ENCODE measurements at places on chromosomes 11 and 22.

DNA sequence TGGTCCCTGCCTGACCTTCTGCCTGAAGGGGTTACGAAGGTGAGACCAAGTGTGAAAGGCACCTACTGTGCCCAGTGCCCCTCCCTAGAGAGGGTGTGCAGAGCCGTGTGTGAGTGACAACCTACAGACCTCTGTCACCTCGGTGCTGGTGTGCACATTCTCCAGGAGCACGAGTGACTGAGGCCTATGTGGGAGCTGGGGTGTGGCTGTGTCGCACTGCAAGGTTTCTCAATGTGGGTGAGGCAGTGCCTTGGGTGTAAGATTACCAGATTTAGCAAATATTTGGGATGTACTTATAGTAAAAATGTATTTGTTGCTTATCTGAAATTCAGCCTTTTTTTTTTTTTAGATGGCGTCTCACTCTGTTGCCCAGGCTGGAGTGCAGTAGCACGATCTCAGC is 5.6 kb downstream of the STARD10 start:
- no peak for DNase-seq

GRCh38 chr11:801097-801780 is 3.2 kb upstream of the SLC25A22 start:
- no peak for DNase-seq

- no peak for DNase-seq
These were observed 28.3 kb upstream of the LRRC55 start for GRCh38 chr11:57153448-57153847.

DNA sequence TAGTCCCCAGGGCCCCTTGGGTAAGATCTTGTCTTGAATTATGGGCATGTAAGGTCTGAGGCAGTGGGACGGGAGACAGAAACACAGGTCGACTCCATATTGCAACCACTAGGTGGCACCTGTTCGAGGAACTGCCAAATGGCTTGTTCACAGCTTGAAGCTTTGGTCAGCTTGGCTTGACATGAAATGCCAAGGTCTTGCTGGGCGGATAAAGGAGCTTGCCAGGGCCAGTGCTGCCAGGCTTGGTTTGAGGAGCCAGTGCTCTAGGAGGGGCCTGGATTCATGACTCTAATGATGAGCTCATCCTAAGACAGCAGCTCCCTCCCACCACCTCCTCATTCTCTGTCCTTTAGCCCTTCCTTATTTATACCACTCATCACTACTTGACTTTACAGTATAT is 11.9 kb upstream of the NRIP3 start:
- no peak for DNase-seq

DNA sequence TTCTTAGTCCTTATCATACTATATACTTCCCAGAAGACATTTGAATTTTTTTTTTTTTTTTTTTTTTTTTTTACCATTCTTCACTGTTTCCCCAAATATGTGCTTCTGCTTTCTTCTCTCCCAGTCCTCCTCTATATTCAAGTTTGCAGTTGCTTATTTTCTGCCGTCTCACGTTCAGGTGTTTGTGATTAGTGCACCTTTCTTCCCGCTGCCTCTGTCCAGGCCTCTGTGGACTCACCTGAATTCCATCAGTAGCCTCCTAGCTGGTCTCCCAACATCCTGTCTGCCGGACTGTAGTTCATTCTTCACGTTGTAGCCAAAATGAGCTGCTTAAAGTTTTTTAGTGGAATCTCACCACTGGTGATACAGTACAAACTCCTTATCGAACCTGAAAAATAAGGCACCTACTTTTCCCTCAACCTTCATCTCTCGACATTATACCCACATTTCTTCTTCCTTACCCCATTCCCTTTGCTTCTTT is 795 bp upstream of the MSANTD4 start:
- no peak for DNase-seq

- DNase-seq, result no peak
These were observed 16.2 kb upstream of the RRAS2 start for GRCh38 chr11:14374922-14375830.

- DNase-seq, result no peak
These were observed 2.0 kb upstream of the JAML start for GRCh38 chr11:118226781-118227180.

DNA sequence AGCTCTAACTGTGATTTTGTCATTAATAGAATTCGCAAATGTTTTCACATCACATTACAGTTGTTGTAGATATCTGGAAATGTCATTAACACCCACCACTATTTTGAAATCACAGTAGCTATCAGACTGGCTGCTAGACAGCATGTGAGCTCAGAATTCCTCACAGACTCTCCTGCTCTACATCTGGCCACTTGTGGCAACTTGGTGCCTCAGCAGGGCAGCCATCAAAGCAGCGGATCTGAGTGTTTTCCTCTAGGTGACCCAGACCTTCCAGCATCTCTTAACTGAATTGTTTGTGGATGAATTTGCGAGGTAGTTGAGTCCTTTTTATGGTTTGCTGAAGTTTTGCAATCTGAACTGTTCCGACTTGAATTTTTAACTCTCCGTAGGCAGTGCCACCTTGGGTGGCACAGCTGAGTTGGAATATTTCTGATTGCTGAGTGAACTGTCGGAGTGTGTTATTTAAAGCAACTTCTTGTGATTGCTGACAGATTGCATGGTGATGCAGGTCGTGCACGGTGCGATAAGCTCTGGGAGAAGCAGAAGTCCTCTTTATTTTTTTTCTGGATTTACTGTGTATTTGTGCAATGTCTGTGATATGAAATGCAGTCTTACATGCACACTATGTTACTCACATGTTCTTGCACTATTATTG is 114.0 kb upstream of the PLET1 start:
- DNase-seq, result no peak

DNA sequence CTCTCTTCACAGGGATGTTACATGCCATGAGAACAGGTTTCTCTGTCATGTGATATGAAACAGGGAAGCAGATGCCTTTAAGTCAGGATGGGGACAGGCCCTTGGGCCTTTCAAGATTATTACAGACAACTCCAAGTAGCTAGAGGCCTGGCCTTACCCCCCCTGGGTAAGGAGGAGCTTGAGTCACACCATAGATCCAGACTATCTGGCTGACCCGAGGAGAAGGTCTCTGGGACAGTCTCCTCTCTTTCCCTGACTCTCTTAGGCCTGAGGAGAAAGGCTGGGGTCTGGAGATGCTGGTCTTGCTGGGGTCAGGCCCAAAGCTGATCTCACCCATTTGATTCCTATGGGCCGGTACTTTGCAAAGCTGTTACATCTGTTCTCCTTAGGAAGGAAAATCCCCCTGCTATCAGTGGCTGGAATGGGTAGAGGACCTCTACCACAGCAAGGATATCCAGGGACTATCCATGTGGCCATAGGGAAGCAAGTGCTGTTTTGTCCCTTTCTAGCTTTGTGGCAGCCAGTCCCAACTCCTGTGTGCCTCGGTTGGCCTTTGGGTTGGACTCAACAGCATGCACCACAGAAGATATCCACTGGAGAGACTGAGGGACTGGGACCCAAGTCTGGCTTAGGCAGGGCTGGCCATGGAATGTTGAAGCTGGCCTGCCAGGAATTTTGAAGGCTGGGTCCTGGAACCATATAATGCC is 25.2 kb downstream of the RELT start:
- DNase-seq, result no peak

DNA sequence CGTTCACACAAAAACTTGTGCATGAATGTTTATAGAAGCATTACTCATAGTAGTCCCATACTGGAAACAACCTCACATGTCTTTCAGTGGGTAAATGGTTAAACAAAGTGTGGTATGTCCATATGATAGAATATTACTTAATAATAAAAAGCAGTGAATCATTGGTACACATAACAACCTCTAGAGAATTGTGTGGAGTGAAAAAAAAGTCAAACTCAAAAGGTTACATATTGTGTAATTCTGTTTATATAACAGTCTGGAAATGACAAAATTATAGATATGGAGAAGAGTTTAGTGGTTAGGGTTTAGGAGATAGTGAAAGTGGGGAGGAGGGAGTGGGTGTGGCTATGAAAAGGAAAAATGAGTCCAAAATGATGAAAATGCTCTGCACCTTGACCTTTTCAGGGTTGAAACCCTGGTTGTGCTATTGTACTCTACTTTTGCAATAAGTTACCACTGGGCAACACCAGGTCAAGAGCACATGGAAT is 243.4 kb upstream of the DDI1 start:
- no peak for DNase-seq

GRCh38 chr11:95516786-95517185 is 272.8 kb downstream of the FAM76B start:
- no peak for DNase-seq

DNA sequence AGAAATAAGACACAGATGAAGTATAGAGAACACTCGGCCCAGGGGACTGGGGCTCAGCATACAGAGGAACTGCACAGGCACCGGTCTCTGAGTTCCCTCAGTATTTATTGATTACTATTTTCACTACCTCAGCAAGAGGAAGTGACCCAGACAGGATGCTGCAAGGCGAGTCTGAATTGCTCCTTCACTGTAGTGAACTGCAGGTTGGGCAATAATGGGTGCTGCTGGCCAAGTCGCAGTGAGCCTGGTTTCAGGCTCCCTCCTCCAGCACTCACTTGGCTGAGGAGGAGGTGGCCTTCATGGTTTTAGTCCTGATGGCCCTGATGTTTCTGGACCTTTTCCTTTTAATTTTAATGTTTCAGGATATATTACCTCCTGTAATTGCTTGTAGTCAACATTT is 10.4 kb downstream of the OR52K2 start:
- DNase-seq, result no peak

DNA sequence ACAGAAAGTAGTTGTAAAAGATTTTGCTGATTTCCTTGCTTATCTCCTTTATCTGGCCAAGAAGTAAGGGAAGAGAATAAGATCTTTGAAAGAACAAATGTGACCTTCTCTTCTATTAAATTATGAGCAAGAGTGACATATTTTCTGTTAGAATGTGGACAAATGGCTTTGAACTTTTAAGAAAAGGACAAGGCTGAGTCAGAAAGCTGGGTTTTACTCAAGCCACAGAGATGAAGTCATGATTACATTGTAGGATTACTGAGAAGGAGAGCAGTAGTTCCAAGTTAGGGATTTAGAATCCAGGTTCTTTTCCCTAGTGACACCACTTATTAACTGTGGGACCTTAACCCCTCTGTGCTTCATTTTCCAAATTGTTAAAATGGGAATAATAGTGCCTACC is 13.5 kb downstream of the CCDC90B start:
- no peak for DNase-seq

GRCh38 chr11:113674397-113674685 is 31.8 kb downstream of the TMPRSS5 start:
- no peak for DNase-seq

- DNase-seq, result no peak
These were observed 6.6 kb upstream of the ZFTA start for GRCh38 chr11:63775191-63775590.

DNA sequence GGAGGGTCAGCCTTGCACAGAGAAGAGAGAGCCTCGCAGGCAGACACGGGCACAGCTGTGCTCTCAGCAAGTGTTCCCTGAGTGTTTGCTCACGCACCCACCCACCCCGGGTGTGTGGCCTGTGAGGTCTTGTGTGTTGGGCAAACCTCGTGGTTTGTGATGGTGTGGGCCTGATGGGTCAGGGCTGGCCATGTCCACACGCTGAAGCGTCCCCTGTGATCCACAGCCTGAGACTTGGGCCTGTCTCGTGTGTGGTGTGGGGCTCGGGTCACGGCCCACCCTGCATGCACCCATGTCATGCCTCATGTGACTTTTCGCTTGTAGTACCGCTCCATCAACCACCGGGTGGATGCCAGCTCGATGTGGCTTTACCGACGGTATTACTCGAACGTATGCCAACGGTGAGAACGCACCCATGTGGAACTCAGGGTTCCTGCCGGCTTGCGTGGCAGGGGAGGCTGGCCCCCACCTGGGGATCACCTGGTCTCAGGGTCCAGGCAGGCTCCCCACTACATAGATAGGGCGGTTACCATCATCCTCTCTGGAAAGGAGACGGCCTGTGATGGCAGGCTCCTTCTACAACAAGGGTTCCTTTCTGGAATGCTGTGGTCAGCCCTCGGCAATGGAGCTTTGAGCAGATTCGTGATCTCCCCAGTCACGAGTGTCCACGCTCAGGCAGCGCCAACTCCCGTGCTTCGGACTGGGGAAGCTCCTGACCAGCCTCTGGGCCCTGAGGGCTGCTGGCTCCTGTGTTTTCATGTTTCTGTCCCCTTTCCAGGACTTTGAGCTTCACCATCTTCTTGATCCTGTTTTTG is 5.9 kb downstream of the TPCN2 start:
- no peak for DNase-seq

DNA sequence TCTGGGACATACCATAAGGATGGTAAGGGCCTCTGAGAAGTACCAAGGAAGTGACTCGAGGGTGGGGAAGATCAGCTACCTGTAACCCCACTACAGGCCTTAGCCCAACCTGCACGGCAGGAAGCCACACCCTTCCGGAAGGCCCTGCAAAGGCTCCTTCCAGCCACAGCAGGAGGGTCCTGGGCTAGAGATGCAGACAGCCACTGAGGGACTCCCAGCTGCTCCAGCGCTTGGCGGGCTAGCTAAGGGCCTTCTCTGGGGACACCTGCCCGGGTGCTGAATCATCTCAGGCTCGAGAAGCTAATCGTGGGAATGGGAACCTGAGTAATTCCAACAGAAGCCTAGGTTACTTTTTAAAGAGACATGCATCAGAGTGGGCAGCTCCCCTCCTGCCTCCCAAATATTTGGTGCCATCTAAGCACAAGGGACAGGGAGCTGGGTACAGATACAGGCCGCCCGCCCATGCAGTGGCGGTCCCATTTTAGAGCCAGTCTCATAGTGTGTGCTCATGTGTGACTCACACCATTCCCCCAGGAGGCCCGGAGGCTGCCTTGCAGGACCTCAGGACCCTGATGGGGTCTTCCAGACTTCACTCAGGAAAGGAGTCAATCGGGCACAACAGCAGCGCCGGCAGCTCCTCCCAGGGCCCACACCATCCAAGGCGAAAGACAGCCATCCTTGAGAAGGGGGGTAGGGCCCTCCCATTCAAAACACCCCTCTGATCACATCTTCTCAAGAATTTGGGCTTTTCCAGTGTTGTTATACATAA is 8.0 kb downstream of the MYH9 start:
- no peak for DNase-seq

DNA sequence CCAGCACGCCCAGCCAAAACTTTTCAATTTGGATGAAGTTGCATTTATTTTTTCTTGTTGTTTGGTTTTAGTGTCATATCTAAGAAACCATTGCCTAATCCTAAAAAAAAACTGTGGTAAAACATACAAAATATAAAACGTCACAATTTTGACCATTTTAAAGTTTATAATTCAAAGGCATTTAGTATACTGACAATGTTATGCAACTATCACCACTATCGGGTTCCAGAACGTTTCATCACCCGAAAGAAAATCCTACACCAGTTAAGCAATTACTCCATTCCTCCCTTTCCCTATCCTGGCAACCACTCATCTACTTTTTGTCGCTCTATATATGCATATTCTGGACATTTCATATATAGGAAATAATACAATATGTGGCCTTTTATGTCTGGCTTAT is 30.5 kb upstream of the PHOX2A start:
- no peak for DNase-seq

Data from activated CD8-positive, alpha-beta memory T cell treated with anti-CD3 and anti-CD28 coated beads for 48 hours (primary cell).